ENCODE measurements at places on chromosomes 1 and 21.
A peak's percentile ranks its signal among the peaks of the same experiment; 100 is the strongest.

GRCh38 chr1:68959461-68960030 lies 462.7 kb upstream of the DEPDC1 start:
- DNase-seq, result no peak

- DNase-seq, result no peak
Observed at GRCh38 chr1:101915597-101915996, 81.1 kb downstream of the OLFM3 start.

- DNase-seq, result no peak
Observed at GRCh38 chr1:211129776-211130175, 4.2 kb downstream of the KCNH1 start.

GRCh38 chr1:87052400-87052799 lies 138.0 kb downstream of the HS2ST1 start:
- DNase-seq, result no peak

DNA sequence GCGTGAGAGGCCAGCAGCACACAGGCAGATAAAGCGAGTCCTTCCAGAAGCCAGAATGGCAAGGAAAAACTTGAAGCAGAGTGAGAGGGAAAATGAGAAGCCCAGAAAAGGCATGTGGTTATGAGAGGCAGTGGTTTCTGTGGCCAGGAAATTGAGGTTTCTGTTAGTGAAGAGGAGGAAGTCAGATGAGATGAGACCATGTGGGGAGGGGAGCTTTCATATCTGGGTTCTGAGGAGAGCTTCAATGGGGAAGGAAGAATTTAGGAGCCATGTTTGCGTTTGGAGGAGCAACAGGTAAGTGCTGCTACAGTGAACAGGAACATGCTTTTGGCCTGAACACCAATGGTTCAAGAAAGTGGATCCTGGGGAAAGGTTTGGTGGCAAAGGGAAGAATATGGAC lies 6.1 kb upstream of the CD1A start:
- peak; percentile 38 for DNase-seq

DNA sequence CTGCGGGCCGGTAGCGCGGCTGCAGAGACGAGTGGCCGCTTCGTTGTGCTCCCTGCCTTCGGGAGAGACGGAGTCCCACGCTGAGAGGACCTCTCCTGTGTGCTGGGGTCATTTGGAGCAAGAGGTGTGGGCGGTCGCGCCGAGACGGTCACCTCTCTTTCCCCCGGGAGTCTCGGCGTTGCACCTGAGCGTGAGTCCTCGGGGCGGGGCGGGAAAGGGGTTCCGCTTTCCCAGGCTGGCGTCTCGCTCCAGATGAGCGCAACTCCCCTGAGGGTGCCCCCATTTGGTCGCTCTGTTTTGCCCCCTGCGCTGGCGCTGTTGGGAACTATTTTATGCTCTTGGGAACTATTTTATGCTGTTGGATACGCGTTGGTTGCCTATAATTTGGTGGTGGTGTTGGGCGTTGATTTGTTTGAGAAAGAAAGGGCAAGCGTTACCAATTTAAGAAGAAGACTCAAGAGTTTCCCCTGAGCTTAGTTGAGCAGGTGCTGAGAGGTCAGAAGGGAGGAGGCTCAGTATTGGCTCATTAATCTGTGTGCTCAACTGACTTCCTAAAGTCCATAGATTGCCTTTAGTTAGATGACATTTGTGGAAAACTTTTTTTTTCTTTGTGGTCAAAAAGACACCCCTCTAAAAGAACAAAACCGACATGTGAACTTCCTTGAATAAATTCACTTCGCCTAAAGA lies 683 bp downstream of the LRRC8B start:
- DNase-seq, result peak; percentile 45

GRCh38 chr1:185338719-185339622 lies 21.9 kb upstream of the IVNS1ABP start:
- DNase-seq, result peak; percentile 58
